ENCODE measurements at places on chromosomes 3 and 15. TPM values are rescaled to one million over a fixed set of nuclear protein-coding genes. Genes with fewer than 3 reads are reported as not detected.

The AQP9 gene
- 0.22 TPM for total RNA-seq

The CLDN18 gene
- total RNA-seq: not detected

The C3orf22 gene
- total RNA-seq: not detected

The KLHL25 gene
- total RNA-seq: 5.4 TPM

The BOC gene
- not detected for total RNA-seq

The SLC30A4 gene
- 3.3 TPM for total RNA-seq

Measured in CD8-positive, alpha-beta memory T cell (primary cell).